ENCODE measurements at places on chromosomes 12 and 14.
A peak's percentile ranks its signal among the peaks of the same experiment; 100 is the strongest.

- DNase-seq, result no peak
Measured at GRCh38 chr14:71403656-71404055, 496.4 kb downstream of the PCNX1 start.

- no peak for DNase-seq
Measured at GRCh38 chr12:18146363-18146762, 56.4 kb upstream of the RERGL start.

DNA sequence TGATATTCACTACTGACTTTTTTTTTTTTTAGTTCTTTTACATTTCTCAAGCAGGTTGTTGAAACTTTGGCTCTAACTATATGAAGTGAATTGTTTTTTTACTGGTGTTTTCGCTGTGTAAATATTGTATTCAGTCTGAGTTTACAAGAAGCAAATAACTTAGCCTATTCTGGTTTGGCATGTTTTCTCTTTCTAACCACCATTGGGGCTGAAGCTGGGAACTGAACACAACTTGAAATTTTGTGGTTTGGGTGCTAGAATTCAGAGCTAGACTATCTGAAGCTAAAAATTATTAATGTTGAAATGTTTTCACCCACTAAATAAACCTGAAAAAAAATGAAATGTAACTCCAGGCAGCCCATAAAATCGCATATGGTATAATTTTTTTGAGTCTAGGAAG, 37.2 kb downstream of the RAD51B start:
- DNase-seq, result peak; percentile 23

DNA sequence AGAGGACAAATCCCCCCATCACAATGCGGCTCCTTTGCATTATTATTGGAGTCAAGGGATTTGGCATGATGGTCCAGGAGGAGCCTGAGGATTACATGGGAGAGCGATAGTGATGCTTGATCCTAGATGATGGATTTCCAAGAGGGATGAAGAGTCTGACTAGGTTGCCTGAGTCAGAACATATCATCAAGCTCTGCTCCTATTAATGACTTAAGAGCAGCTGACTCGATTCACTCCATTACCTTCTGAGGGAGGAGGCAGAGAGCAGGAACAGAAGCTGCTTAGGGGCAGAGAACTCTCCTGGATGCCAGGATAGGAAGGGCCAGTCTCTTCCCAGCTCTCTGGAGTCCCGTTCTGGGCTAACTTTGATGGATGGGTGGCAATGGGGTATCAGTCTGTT, 54.0 kb upstream of the CISTR start:
- DNase-seq, result no peak

Data from AG20443 (cell line).